Suppressor macrophage treated with lipopolysaccharide for 1 hour (primary cell): ENCODE measurements at places on chromosomes 13 and 19.

GRCh38 chr13:112113851-112114250, 46.9 kb downstream of the SOX1 start:
- no peak for DNase-seq

DNA sequence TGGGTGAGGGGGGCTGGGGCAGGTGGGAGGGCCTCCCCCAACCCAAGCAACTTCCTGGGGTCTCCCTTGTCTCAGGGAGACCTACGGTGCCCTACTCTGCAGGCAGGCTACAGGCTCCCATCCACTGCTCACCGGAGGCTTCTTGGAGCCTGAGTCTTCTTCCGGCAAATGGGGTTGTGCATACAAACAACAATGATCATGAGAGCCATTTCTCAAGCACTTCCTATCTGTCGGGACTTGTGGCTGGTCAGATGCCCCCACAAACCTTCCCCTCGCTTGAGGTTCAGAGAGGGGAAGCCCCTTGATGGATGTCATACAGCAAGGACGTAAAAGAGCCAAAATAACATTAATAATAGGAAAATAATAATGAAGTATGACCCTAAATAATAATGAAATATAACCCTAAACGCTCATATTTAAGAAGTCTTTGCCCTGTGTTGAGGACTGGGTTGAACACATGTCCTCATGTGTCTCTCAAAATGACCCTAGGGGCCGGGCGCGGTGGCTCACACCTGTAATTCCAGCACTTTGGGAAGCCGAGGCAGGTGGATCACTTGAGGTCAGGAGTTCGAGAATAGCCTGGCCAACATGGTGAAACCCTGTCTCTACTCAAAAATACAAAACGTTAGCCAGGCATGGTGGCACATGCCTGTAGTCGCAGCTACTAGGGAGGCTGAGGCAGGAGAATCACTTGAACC, 727 bp downstream of the CD37 start:
- DNase-seq, result peak; percentile 66

- DNase-seq, result no peak
Measured at GRCh38 chr19:7263521-7263920, 30.7 kb downstream of the INSR start.

DNA sequence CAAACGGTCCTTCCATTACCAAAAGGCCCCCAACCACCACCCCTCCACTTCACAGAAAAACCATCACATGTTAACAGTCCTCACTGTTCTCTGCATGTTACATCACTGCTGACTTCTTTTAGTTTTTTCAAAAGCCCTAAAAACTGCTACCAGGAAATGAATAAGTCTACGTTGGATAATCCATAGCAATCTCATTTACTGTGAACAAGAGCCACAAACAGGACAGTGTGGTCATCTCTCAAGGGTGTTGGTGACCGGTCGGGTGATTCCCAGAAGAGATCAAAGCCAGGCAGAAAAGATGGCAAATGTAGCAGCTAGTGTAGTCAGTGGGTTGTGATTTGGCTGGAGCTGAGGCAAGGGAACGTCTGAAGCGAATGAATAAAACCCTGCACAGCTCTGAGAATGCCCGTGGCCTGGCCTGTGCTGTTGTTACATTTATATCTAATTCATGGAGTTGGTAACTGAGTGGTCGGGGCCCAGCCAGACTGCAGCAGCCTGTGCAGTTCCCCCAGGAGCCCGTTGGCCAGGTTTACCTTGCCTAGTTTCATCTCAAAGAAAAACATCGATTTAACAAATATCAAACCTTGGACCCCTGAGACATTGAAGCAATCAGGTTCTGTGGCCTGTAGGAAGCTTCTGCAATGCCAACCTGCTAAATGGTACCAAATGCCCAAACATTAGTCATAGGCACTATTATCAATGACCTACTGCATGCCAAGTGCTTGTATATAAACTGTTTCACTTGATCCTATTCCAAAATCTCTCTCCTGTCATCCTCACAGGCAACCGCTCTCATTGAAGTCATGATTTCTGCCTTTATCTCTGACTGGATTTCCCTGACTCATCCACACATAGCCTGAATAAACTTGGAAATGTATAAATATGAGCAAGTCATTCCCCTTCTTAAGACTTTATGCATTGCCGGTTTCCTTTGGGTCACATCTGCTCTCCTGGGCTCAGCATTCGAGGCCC, 153.8 kb upstream of the SERP2 start:
- no peak for DNase-seq
